Activated CD4-positive, CD25-positive, alpha-beta regulatory T cell treated with anti-CD3 and anti-CD28 coated beads, Interleukin-2, amount 50 U/mL, for 16 hours (primary cell): ENCODE measurements at places on chromosomes 4 and X.

DNA sequence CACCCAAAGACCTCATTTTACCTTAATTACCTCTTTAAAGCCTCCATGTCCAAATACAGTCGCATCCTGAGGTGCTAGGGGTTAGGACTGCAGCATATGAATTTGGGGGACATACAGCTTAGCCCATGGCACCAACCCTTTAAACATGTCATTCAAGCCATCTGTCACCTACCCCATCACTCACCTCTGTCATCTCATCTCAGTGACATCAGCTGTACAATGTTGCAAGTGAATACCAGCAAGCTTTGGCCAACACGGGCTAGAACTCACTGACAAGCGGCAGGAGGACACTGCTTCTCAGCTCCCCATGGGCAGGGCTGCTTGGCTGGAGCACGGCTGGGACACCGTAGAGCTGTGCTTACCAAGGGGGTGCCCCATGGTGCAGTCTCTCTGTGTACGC lies 107.5 kb downstream of the STK32B start:
- no peak for DNase-seq

- DNase-seq = no peak
Observed at GRCh38 chrX:3169421-3169820, 128.2 kb downstream of the ARSF start.

DNA sequence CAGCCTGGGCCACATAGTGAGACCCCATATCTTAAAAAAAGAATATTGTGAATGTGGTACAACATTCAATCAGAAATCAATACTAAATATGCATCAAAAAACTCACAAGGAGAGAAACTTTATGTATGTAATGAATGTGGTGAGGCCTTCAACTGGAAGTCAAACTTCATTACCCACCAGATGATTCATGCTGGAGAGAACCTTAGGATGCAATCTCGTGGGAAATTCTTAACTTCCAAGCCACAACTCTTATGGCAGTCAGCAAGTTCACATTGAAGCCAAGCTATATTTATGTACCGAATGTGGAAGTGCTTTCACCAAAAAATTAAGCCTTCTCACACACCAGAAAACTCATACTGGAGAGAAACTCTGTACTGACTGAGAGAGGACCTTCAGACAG lies 84.5 kb upstream of the UXT start:
- no peak for DNase-seq

DNA sequence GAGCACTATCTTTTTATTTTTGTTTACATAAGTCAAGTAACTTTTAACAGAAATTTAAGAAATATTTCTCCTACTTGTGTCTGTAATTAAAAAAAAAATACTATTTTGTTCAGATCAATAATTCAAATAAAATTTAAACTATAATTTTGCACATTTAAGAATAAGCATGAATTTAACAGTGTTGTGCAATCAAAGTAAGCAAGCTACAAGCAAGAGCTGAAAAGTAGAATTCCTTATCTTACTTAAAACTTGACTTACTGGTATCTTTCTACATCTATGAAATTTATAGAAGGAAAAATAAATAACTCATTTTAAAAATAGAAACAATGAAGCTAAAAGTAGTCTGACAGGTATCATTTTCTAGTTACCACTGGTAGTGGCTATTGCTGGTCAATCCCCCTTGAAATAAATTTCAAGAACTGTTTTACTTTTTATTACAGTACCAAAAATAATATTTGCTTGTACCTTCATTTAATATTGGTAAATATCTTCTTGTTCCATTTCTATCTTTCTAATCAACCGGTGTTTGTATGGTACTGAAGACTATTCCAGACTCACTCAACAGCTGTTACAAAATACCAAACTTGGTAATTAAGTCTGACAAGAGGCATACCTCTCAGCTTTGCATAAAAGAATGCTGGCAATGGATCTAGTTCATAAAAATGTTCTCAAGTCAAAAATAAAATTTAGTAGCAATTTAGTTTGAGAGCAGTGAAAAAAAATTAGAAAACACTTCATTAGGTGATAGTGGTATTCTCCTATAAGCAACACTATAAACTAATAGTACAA lies 62.2 kb downstream of the NOCT start:
- no peak for DNase-seq

DNA sequence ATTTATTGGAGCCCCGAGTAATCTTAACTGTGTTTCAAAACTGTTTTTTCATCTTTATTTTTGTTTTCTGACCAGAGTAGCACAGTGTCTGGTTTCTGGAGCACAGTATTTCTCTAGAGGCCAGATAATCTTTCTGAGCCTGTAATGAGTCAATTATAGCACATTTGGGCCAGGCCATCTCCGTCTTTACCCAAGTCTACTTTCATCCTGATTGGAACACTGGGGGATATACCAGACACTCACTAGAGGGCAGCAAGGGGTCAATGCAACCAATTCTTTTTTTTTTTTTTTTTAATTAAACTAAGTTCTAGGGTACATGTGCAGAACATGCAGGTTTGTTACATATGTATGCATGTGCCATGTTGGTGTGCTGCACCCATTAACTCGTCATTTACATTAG lies 282.0 kb downstream of the ARHGAP24 start:
- DNase-seq = no peak

DNA sequence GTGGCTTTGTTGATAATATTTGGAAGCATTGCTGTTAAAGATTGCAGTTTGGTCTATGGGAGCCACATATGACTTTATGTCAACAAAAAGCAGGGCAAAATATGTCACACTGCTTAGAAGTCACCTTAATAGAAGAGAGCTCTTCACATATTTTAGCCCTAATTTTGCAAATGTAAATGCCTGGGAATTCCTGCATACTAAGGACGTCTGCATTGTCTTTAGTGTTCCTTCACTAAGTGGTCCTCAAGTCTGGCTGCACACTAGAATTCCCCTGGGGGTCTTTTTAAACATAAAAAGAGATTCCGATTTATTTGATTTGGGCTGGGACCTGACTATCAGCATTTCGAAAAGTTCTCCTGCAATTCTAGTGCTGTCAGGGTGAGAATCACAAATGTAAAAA lies 495.1 kb upstream of the FAM241A start:
- no peak for DNase-seq

DNA sequence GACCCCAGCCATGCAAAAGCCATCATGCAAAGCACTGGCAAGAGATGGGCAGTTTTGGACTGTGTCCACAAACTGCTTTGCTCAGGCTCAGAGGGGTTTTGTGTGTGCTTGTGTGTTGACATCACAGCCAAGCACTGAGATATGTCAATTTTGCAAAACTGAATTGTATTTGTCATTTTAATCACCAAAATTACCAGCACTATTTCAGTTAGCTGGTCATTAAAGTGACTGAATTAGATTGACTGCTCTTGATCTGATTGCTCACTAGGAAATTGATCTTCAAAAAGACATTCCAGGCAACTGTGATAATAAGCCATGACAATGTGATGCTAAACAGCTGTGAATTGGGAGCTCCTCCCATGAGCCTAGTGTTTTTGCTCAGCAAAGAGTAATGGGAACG lies 337.3 kb upstream of the GNPDA2 start:
- no peak for DNase-seq

DNA sequence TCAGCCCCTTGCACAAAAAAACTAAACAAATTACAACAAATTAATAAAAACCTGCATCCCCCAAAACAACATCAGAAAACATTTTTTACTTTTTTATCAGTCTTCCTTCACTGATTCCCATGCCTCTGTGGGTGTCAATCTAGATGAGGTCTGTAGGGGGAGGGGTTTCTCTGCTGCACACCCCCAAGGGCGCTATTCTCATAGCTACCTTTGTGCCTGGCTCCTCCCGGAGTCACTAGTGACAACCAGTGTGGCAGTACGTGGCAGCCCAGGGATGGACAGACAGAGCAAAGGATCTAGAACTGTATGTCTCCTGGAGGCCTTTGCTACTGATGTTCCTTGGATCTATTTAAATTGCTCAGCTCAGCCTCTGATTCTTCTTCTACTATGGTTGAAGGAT lies 228.1 kb upstream of the ANXA3 start:
- DNase-seq = no peak

DNA sequence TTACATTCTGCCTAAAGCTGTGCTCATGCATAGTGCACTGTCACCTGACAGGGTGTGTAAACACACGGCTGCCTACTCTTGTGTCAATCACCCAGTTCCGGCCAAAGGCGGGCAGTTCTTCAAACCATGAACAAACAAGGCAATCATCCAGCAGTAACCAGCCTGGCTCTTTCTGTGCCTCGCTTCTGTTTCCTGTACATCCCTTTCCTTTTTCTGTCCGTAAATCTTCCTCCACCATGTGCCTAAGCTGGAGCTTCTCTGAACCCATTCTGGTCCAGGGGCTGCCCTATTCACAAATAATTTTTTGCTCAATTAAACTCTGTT lies 60.8 kb upstream of the CBR4 start:
- DNase-seq = no peak

- DNase-seq = no peak
Observed at GRCh38 chrX:48834383-48834709, 1.1 kb downstream of the PCSK1N start.

DNA sequence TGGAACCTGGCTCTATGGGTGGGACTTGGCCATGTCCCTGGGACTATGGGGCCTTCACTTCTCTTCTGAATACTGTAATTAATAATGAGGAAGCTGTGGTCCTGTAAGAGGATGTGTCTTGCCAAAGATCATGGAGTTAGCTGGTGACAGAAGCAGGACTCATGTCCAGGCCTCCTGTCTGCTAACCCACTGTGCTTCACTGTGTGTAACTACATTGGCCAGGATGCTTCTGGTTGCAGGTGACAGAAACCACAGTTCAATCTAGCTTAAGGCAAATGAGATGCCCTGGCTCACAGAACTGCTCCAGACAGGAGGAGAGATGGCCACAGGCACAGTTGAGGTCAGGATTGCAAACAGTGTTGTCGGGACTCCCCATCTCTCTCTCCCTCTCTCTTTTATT lies 3.1 kb downstream of the MTMR1 start:
- DNase-seq = no peak

DNA sequence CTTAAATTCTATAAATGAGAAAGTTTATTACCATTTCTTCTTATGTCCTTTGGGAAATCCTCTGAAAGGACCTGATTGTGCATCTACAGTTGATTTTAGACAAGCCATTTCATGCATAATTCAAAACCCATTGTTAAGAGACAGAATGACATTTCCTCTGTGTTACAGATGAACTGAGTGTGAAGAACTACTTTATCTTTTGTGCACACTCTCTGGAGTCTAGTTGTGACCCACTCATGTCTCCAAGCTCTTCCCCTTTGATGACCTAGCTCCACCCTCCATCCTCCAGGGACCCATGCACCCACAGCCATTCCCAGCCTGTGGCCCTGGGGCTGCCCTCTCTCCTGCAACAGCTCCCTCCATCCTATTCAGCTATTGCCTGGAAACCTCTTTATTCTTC lies 57.5 kb upstream of the BMPR1B start:
- DNase-seq = no peak

DNA sequence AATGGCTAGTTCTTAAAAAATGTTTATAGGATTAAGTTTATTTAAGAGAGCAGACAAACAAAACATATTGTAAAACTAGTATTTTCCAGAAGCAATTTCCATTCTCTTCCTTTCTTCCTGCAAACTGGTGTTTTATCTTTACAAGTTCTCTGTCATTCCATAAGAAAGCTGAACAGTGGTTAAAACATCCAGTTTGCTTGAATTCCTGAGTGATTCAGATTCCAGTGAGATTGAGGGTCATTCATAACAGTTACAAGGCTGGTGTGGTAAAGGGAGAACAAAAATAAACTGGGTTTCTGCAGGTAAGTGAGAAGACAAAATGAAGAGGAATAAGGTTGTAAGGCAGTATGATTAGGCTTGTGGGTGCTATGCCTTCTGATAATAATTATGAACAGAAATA lies 544.8 kb upstream of the DIPK2B start:
- DNase-seq = no peak

DNA sequence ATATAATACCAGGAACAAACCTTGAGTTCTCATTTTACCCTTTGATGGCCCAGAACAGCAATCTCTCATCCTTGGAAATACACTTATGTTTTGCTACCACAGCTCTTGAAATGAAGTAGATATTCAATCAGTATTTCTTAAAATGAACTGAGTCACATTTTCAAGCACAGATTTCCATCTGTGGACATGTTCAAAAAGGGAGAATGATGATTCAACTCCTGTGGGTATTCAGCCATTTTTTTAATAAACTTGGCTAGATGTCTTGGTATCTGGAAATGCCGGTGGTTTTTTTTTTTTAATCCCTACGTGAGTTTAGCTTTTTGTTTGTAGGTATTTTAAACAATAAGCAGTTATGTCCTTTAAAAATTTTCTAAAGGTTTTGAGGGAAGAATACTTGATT lies 64.2 kb upstream of the TRPC5OS start:
- DNase-seq = no peak

DNA sequence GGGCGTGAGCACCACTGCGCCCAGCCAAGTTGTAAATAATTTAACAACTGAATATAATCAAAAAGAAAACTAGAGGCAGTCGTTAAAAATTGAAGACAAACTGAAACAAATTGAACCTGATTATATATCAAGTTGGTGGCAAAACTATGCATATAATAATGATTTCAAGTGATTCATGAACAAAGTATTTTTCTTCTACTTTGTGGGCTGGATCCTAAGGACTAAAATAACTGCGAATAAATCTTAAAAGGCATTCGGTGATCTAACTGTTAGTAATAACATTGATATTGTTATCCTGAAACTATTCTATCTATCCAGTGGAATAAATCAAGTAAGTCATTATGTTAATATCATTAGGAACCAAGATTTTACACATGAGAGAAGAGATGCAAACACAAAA lies 21.2 kb upstream of the USP9X start:
- no peak for DNase-seq

DNA sequence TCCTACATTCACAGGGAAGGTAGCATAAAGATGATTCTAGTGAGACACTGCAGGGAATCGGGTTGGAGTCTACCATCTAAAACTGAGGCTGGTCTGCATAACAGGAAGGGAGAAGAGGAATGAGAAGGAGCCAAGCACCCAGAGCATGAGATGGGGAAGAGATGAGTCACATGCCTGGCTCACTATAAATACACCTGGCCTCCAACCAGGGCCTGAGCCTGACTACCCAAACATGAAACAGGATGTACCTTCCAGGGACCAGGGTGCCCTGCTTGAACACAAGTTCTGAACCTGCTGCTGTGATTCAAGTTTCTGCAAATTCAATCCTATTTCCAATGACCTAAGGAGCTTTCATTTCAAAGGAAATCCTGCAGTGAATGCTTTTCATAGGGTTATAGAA lies 24.9 kb downstream of the CD99L2 start:
- no peak for DNase-seq

GRCh38 chr4:140863197-140863596 lies 107.0 kb upstream of the TBC1D9 start:
- no peak for DNase-seq

GRCh38 chrX:28491941-28492340 lies 95.3 kb upstream of the IL1RAPL1 start:
- no peak for DNase-seq

DNA sequence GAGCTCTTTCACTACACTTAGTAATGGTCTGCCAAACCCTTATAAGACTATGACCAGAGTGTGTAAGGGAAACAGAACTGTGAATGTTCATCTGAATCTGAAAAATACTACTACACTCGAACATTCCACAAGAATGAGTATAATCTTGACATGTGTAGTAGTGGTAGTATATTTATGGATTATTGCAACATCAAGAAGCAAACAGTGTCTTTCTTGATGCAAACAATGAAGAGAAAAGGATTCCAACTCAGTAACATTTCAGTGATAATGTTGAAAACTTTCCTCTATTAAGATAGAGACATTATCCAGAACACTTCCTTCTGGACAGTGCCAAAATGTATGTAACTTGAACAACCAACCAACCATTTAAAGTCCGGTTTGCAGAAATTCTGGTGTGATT lies 394.7 kb upstream of the CPEB2 start:
- no peak for DNase-seq
